ENCODE measurements at places on chromosomes 3 and 15.

DNA sequence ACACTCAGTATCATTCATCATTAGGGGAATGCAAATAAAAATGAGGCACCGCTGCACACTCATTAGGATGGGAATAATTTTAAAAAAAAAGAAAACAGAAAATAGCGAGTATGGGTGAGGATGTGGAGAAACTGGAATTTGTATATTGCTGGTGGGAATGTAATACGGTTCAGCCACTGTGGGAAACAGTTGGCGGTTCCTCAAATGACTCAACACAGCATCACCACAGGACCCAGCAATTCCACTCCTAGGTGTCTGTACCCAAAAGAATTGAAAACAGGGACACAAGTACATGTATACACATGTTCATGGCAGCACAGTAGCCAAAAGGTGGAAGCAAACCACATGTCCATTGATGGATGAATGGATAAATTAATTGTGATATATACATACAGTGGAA lies 35.2 kb upstream of the RFTN1 start:
- no peak for DNase-seq

DNA sequence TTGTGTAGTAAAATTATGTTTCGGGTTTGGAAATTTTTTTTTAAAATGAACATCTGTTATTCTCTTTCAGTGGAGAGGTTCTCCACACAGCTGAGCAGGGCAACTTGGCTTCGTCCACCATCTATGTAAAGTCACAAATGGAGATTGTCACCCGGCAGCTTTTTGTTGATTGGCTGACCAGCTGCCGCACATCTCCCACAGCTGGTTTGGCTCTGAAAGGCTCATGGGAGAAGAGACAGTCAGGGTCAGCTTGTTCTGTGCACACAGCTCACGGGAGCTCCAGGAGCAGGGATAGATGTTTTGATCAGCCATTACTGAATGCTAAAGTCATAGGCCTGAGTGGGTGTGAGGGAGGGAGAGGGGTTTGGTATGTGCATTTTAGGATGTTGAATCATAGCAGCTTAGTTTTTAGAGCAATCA lies 12.9 kb upstream of the CCDC80 start:
- no peak for DNase-seq

- no peak for DNase-seq
These were observed 39.0 kb upstream of the CBLB start for GRCh38 chr3:105907777-105908176.

GRCh38 chr3:108035751-108036150 lies 55.1 kb downstream of the CD47 start:
- no peak for DNase-seq

DNA sequence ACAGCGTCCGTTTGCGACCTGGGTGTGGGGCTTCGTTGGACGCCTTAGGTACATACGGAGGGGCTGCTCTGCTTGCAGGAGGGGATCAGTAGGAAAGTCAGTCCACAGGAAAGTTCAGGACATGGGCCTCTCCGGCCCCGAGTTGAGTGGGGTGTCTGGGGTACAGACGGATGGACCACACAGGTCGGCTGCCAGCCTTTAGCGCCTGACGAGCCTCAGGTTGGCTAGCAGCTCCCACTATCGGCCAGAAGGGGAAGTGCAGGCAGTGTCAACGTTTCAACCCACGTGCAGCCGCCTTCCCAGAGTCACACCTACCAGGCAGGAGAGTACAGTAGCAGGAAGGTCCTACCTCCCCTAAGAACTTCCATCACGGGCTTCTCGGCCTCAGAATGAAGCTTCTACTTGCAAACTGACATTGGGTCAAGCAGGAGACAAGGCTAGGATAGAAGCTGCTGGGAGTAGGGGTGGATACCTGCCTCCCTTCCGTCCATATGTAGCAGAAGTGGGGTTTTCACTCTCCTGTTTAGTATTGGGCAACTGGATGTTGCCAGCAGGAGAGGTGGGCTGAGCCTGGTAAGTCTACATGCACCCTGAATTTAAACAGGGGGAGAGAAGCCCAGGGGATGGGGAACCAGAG lies 1.8 kb upstream of the SCN5A start:
- peak; percentile 92 for DNase-seq
